ENCODE measurements at places on chromosomes 5 and 9.

DNA sequence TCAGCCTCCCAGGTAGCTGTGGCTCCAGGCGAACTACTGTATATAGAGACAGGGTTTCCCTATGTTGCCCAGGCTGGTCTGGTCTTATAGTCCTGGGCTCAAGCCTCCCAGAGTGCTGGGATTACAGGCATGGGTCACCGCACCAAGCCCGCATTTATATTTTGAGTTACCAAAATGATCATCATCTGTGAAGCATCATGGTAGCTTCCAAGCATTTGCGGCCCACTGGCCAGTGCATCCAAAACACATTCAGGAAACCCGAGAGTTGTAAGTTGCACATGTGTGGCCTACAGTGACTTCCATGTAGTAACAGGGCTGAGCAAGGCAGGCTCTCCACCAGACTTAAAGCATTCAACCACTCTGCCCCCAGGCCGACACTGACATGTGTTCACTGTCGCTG, 2.3 kb downstream of the BRD3OS start:
- no peak for DNase-seq

DNA sequence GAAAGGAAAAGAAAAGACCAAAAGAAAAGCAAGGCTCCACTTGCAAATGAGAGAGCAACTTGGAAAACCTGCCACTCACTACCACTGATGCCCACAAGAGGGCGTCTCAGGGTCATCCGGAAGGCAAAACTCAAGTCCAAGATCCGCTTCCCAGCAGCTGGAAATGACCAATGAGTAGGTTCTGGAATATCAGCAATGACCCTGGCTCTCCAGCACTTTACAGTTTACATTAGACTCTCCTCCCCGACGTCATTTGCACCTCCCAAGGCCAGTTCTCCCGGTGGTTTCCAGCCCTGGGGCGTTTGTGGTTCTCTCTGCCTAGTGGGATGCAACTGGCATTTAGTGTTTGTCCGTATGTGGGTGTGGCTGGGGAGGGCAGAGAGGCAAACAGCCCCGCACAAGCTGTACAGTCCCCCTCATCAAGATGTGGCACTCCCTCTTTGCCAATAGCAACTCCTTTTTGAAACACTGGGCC, 193.8 kb upstream of the ZNF618 start:
- DNase-seq, result peak; percentile 39

DNA sequence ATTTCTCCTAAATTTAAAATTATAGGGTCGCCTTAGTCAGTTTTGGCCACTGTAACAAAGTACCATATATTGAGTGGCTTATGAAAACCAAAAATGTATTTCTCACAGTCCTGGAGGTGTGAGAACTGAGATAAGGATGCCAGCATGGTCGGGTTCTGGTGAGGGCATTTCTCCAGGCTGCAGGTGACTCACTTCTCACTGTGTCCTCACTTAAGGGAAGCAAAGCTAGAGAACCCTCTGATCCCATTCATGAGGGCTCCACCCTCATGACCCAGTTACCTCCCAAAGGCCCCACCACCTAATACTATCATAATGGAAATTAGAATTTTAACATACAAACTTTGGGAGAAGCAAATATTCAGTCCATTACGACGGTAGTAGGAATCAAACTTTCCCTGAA, 75.1 kb upstream of the FBN2 start:
- no peak for DNase-seq

DNA sequence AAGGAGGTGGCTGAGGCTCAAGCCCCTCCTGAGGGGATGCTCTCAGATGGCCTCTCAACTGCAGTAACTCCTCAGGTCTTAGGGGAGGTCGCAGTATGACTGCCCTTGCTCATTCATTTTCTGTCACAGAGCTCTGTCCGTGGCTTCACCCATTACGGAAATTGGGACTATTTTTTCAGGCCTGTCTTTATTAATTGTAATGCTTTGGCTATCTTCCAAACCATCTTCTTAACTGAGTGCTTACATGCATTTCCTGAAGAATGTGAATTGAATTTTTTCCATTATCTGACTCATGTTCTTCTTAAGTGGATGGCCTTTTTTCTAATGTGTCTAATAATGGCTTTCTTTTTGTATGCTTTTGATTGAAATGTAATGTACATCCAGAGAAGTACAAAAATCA, 36.4 kb upstream of the SV2C start:
- no peak for DNase-seq

DNA sequence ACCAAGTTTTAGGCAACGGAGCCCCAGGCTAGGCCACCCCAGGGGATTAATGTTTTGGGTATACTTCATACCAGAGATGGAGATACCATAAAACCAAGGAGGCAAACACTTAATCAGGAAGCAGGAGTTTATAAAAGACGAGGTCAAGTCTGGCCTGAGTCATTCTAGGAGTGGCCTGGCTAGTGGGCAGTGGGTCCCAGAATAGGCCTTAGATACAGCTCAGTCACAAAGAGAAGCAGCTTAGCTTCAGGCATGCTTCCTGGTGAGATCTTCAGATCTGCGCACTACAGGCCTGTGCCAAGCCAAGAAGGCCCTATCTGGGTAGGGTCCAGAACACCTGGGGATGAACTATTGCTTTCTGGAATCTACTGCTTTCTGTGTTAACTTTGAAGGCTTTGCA, 20.6 kb upstream of the NR5A1 start:
- no peak for DNase-seq

GRCh38 chr5:77029376-77029885, 773 bp upstream of the AGGF1 start:
- DNase-seq, result no peak

- DNase-seq, result no peak
These were observed 108.6 kb downstream of the ACER2 start for GRCh38 chr9:19517202-19517942.

DNA sequence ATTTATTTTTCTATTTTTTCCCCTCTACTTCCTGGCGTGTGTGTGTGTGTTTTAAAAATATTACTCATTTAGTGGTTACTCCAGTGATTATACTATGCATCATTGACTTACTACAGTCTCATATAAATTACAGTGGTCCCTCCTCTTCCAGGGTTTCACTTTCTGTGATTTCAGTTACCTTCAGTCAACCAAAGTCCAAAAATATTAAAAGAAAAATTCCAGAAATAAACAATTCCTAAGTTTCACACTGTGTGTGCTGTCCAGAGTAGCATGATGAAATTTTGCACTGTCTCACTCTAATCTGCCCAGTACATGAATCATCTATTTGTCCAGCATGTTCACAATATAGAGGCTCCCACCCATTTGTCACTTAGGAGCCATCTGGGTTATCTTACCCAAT, 47.4 kb upstream of the CCDC112 start:
- DNase-seq, result no peak

DNA sequence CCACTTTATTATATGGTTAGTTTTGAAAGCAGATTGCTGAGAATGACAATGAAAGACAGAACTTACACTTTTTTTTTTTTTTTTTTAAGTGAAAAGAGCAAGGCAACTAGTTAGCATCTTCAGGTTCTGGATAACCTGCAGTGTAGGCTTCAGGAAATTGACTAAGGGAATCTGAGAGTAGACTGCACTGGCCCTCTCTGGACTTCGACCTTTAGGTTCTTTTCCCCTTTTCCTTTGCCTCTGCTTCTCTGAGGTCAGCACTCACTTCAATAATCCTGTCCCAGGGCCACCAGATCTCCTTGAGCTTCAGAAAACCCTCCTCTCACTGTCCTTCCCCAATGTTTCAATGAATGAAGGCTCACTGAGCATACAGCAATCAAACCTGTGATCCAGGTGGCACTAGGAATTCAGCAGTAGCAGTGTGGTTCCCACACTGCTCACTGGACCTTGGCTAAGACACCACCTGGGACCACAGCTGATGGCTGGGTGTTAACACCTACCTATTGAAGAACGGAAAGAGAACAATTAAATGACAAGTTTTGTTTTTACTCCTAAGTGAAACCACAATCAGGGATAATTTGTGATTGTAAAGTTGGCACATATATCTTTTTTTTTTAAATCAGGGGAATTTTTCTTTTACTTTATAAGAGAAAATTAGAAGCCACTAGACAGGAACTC, 85.8 kb upstream of the IL6ST start:
- no peak for DNase-seq

DNA sequence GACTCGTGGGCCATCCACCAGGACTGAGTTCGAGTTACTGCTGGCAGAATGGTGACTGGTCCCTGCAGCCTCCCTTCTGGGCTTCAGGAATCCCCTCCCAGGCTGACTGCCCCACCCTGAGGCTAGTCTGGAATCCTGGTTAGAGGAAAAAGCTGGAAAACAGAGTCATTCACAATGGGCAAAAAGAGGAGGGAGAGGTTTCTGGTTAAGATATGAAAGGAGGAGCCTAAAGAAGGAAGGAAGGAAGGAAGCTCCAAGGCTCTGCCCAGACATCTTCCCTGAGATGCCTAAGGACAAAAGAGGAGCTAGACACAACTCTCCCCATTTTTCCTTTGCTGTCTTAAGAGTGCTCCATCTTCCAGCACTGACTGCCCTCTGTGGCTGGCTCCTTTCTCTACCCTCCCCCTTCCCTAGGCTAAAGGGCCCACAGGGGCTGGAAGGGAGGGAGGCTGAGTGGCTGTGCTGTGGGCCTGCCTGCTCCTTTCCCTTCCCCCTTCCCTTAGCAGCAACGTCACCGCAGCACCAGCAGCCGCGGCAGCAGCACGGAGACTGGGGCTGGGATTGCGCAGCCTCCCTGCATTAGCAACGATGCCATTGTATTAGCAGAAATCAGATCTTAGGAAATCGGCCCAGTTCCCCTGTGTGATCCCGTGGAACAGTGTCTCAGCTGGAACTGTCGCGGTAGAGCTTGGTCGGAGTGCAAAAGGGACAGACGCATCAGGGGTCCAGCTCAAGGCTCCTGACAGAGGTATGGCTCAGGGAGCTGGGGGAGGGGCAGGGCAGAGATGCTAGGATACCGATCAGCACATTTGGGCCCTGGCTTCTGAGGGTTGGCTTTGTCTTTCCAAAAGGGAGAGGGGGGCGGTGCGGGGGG, 48.7 kb downstream of the RUSC2 start:
- DNase-seq, result no peak

DNA sequence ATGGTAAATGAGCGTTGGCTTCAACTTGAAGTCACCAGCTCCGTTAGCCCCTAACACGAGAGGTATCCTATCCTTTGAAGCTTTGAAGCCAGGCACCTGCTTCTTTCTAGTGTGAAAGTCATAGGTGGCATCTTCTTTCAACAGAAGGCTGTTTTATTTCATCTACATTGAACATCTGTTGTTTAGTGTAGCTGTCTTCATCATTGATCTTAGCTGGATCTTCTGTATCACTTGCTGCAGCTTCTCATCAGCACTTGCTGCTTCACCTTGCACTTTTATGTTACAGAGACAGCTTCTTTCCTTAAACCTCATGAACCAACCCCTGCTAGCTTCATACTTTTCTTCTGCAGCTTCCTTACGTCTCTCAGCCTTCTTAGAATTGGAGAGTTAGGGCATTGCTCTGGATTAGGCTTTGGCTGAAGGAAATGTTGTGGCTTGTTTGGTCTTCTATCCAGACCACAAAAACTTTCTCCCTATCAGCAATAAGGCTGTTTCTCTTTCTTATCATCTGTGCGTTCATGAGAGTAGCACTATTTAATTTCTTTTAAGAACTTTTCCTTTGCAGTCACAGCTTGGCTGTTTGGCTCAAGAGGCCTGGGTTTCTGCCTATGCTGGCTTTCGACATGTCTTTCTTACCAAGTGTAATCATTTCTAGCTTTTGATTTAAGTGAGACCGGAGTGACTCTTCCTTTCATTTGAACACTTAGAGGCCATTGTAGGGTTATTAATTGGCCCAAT, 47.2 kb downstream of the PCSK5 start:
- no peak for DNase-seq

Data from T-helper 9 cell (primary cell).